Kidney tubule cell (primary cell): ENCODE measurements at places on chromosomes 11 and 22.

- no peak for DNase-seq
Observed at GRCh38 chr11:83779876-83780275, 493.7 kb upstream of the CCDC90B start.

- no peak for DNase-seq
Observed at GRCh38 chr11:27518518-27518917, 11.9 kb upstream of the LIN7C start.

DNA sequence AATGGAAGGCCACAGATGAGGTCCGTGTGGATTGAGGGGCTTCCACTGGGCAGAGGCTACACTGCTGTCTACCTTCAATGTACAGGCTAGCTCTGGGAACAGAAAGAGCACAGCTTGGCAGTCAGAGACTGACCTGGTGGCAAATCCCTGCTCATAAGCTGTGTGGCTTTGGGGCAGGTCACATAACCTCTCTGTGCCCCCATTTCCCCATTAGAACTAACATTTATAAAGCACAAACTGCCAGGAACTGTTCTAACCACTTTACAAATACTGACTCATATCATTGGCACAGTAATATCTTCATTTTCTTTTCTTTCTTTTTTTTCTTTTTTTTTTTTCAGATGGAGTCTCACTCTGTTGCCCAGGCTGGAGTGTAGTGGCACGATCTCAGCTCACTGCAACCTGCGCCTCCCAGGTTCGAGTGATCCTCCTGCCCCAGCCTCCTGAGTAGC lies 3.1 kb downstream of the FOSL1 start:
- no peak for DNase-seq

GRCh38 chr11:2471804-2472096 lies 26.9 kb downstream of the KCNQ1 start:
- DNase-seq = no peak

GRCh38 chr11:120125024-120125423 lies 12.9 kb downstream of the TRIM29 start:
- peak; percentile 83 for DNase-seq

GRCh38 chr22:41157083-41157482 lies 48.0 kb upstream of the L3MBTL2 start:
- DNase-seq = no peak

DNA sequence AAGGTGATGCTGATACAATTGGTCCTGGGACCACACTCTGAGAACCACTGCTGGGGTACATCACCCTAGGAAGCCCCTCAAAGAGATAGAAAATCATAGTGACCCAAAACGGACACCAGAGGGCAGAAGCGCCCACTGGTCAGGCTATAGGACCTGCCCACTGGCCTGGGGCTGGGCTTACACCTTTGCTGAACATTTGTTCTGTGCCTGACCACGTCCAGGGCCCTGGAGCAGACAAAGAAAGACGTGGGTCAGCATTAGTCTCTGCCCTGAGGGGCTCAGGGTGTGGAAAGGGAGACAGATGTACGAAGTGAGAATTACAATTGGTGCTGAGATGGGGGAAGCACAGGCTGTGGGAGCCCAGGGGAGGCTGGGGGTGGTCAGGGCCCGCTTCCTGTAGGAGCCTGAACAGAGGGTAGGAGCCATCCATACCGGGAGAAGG lies 14.4 kb upstream of the SERPINH1 start:
- DNase-seq = peak; percentile 68

GRCh38 chr11:121929581-121929980 lies 186.4 kb downstream of the BLID start:
- peak; percentile 56 for DNase-seq

DNA sequence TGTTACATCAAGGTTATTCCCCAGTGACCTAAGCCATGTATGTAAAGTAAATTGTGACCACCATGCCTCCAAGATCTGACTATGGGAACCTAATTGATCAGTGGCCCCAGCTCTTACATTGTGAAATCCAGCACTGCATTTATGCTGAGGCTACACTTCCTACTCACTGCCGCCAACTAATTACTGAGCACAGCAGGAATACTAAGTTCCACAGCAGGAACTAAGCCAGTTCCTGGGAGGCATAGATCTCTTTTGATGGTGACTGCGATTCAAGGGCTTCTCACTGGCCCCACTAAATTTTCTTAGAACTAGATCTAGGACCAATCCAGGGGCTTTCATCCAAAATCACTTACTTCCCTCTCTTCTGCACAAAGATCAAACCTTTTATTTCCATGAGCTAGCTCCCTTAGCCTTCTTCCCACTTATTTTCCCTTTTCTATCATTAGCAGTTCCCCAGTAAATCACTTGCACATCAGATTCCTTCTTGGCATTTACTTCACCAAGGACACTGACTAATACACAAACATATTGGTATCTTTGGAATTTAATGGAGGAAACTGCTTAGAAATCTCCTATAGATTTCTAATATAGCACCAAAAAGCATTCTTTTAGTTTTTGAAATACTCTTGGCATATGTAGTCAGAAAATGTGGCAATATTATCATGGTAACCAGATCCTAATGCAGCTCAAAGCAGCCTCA lies 46.0 kb downstream of the CNTN5 start:
- DNase-seq = no peak

DNA sequence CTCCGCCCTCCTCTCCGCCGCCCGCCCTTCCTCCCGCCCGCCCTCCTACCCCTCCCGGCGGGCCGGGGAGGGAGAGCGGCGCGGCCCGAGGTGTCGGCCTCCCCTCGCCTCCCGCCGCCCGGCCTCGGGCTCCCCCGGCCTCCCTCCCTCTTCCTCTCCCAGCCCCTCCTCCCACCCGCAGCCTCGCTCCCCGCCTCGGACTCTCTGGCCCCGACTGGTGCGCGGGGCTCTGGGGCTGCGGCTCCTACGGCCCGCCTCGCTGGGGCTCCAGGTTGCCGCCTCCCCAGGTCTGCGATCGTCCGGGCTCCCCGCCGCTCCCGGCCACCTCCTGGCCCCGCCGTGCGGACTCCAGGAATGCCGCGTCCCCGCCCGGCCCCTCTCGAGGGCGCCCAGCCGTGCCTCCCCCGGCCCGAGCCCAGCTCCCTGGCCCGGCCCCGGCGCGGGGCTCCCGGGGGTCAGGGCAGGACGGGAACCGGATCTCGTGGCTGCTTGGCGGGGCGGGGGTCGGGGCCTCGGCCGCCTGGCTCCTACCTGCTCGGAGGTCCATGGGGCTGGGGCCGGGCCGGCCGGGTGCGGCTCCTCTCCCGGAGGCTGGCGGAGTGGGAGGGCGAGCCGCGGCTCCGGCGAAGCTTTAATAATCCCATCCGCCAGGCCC lies at the start of gene CLCF1:
Gene CLCF1, minus strand, starts transcription at position 606 of the 655 bp plus-strand sequence. Its CDS starts 59 bp downstream, at position 547.
- DNase-seq = peak; percentile 51

GRCh38 chr11:79333355-79333754 lies 107.5 kb downstream of the TENM4 start:
- no peak for DNase-seq

GRCh38 chr11:79290761-79291160 lies 150.1 kb downstream of the TENM4 start:
- peak; percentile 20 for DNase-seq

DNA sequence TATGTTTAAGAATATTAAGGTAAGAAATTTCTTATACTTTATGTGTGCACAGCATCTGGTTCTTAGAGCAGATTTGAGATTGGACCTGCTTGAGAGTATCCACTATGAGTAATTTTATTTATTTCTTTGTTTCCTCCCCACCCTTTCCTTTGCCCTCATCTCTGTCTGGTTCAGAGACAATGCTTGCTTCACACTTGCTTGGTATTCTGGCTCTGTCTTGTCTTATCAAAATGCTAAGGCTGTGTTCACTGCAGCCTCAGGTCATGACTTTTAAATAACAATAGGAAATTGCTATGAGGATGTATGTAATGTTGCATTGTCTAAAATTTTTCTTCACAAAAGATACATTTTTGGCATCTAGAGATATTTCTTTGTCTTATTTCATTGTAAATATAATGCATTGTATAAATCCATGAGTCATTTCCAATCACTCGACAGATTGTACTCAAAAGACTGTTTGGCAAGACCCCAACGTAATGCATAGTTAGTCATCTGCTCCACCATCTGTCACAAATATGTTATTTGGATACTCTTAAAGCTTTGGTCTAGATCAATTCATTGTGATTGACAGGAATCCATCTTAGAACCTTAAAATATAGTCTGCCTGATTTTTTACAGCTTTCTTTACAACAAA lies 395.7 kb downstream of the AASDHPPT start:
- DNase-seq = no peak

DNA sequence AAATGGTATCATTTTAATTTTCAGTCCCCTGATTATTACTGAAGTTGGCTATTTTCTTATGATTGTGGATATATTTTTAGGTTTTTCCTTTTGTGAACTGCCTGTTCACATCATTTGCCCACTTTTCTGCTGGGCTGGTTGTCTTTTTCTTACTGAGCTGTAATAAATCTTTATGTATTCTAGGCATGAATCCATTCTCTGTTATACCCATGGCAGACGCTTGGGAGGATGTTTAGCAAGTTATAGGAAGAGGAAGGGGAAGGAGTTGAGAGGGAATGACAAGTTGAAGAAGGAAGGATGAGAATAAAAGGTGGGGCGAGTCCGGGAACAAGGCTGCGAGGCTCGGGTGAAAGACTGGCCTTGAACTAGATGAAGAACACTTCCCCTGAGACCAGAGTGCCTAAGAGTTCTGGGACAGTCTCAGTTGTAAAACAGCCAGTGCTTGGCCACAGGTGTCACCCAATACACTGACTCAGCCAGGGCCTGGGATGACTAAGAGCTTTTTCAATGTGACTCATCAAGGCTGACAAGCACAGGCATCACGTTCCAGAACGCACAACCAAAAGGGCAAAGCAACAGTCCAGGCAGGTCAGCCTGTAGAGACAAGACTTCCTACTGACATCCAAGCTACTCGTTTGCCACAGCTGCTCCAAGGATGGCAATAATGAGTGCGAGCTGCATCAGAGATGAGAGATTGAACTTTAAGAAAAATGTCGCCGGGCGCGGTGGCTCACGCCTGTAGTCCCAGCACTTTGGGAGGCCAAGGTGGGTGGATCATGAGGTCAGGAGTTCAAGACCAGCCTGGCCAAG lies 35.2 kb downstream of the LRFN4 start:
- peak; percentile 97 for DNase-seq

DNA sequence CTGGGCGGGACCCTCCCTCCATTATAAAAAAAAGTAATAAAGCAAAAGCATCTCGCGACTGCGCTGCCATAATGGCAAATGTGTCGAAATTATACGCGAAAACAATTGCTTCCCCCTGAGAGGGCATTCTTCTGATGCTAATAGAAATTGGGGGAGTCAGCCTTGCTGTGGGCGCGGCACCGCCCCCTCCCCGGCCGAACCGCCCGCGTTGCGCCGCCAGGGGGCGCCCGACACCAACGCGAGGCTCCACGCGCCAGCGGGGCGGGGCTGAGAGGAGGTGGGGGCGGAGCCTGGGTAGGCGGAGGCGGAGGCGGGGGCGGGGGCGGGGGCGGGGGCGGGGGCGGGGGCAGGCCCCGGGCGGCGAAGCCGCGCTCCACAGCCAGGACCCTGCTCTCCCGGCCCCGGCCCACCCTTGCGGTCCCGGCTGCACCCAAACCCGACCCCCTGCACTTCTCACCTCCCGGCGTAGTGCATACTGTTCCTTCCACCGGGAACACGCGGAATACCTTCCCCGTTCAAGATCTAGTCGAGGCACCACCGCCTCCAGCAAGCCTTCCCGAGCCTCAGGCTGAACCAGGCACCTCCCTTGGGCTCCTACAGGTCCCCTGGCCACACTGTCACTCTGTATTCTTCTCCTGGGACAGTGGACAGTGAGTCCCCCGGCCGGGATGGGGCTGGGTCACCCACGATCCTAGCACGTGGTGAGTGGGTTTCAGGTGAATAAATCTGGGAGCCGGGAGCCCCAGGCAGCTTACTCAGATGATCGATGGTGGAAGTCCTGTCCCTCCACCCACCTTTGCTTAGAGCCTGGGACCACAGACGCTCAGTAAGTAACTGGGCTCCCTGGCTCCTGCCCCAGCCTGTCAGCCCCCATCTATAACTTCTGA lies 15.5 kb upstream of the UPK3A start:
- peak; percentile 72 for DNase-seq

DNA sequence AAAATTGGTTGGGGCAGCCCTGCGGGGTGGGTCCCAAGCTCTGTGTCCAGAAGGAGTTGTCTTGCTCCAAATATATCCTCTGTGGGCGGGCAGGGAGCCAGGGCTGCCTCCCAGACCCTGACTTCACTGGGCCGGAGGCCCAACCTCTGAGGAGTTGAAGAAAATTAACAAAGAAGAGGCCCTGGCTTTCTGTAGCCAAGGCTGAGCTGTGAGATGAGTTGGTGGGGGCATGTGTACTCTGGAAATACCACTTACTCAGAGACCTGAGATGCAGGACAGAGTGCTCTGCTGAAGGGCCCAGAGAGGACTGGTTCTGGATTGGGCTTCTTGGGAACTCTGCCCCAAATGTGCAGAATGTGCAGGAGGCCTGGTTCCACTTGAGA lies 96.3 kb downstream of the SWAP70 start:
- peak; percentile 69 for DNase-seq

DNA sequence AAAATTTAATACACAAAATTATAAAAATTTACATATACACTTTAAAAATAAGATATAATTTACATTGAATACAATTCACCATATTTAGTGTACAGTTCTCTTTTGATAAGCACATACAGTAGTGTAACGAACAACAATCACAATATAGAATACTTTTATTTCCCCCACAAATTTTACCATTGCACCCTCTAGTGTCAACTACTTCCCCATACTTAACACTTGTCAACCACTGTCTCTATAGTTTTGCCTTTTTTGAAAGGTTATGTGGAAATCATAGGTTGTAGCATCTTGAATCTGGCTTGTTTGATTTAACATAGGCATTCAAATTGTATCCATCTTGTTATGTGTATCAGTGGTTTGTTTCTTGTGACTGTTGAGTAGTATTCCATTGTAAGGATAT lies 21.3 kb upstream of the PANX1 start:
- DNase-seq = no peak

GRCh38 chr11:720642-721246 lies 14.7 kb downstream of the EPS8L2 start:
- DNase-seq = peak; percentile 51

DNA sequence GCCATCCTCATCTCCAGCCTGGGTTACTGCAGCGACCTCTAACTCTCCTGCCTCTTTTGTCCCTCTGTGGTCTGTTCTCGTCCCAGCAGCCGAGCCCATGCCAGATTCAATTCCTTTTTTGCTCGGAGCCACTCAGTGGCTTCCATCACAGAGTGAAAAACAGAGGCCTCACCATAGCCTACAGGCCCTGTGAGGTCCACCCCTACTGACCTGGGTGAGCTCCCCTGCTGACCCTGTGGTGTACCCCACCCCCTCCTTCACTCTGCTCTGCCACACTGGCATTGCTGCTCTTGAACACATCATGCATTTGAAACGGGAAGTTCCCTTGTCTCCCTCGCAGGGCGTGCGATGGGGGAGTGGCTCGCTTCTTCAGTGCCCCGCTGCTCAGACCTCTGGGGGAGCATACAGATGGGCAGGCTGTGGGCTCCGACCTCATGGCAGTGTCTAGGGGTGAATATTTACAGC lies 2.1 kb downstream of the AIP start:
- no peak for DNase-seq

DNA sequence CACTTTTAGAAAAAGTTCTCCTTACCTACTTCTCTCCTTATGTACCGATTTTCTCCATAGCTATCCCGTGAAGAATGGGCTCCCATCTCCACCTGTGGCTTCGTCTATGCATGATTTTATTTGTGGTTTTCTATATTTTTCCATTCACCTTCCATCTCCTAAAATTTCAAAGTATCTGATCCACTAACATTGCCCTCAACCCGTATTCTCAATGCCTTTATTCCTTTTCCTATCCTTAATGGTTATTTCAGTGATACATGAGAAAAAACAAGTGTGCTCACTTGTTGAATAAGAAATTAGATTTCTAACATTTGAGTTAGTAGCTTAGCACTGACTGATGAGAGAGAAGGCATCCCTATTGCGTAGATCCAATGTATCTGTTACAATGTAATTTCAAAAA lies 16.9 kb downstream of the CYP2R1 start:
- DNase-seq = no peak

GRCh38 chr11:125188021-125188420 lies 23.5 kb downstream of the PKNOX2 start:
- DNase-seq = peak; percentile 61
